ENCODE measurements at places on chromosomes 16 and 17.

DNA sequence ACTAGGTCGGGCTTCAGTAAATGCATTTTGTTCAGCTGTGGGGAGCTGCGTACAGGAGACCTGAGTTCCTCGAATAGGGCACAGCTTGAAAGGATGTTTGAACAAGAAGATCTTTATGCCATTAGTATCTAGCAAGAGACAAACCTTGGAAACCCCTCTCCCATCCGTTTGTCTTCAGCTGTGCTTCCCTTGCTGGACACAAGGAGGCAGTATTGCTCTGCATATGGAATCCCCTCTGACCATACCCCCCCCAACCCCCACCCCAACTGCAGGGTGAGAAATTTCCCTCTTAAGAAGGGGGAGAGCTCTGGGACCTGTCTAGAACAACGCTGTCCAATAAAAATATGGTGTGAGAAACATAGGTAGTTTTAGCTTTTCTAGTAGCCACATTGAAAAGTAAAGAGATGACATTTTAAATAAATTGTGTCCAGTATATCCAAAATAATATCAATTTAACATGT is 1.6 kb downstream of the MRM1 start:
- DNase-seq: peak; percentile 82

- DNase-seq: no peak
These were observed 14.4 kb downstream of the MYBBP1A start for GRCh38 chr17:4540687-4541327.

- DNase-seq: no peak
These were observed at the start of gene PDIA2 for GRCh38 chr16:283033-283805. TSS of gene PDIA2 (plus strand) at chr16:283164. CDS start at chr16:283170, 6 bp downstream.

- DNase-seq: no peak
These were observed 54.7 kb upstream of the PVALEF start for GRCh38 chr17:81110488-81111040.

GRCh38 chr16:30927789-30928378 is 4.5 kb downstream of the FBXL19 start:
- peak; percentile 57 for DNase-seq

DNA sequence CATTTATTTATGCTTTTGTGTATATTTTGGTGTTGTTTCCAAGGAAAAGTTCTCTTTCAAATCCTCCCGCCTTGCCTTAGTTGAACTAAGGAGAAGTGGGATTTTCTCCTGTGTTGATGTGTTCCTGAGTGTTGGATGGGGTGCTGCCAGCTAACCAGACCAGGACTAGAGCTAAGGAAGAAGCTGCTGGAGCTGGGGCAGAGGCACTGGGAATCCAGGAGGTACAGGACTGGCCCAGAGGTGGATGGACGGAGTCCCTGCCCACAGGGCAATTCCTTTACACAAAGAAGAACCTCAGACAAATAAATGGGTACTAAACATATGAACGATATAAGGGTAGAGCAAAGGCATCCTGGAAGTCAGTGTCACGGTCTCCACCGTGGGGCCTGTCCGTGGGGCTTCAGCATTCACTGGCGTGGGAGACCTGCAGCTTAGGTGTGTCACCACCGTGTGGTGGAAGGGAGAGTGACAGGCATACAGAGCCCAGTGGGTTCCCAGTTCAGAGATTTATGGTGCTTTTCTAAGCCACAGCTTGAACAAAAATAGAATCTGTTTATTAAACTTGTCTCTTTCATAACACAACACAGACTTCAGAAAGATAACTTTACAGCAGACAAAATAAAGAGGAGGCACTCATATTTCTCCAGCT is 270.7 kb downstream of the NTN1 start:
- peak; percentile 70 for DNase-seq

DNA sequence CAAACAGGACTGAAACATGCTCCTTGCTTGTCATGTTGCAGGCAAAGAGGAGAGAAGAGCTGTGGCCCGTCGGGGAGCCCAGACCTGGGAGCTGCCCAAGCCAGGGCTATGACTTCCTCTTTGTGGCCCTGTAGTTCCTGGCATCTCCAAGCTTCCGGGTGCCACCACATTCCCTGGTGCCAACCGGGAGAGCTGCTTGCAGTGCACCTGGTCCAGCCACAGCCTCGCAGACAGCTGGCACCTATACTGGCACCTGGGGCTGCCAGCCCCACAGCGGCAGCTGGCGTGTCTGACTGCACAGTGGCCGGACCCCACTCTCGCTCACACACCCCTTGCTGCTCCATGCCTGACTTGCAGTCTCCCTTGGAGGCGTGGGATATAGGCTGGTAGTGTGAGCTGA is 37.1 kb upstream of the FOXJ1 start:
- DNase-seq: no peak

DNA sequence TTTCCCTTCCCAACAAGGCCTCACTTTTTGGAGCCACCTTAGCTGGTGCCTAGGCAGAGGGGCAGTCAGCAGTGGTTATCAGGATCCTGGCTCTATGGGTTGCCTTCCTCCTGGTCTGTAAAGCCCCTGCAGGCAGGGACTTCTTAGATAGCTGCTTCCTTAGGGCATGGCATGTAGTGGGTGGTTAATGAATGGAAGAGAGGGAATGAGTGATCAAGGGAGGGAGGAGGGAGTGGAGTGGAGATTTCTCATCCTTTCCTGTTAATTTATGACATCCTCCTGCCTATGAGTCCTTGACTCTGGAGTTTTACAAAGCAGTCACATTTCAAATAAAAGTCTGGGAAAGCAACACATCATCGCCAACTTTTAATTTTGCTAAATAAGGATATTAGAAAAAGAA is 40.7 kb downstream of the SNX20 start:
- no peak for DNase-seq

DNA sequence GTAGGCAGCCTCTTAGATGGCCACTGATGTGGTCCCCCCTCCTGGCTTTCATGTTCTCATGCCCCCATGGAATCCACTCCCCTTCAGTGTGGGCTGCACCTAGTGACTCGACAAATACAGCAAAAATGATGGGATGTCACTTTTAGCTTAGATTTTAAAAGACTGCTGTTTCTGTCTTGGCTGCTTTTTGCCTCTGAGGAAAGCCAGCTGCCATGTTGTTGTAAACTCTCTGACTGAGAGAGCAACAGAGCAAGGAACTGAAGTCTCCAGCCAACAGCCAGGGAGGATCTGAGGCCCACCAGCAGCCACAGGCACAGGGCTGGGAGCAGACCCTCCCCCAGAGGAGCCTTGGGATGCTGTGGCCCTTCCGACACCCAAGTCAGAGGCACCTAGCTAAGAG is 60.6 kb upstream of the MARCHF10 start:
- DNase-seq: no peak

- no peak for DNase-seq
These were observed 254.7 kb upstream of the CDH11 start for GRCh38 chr16:65376601-65377000.

DNA sequence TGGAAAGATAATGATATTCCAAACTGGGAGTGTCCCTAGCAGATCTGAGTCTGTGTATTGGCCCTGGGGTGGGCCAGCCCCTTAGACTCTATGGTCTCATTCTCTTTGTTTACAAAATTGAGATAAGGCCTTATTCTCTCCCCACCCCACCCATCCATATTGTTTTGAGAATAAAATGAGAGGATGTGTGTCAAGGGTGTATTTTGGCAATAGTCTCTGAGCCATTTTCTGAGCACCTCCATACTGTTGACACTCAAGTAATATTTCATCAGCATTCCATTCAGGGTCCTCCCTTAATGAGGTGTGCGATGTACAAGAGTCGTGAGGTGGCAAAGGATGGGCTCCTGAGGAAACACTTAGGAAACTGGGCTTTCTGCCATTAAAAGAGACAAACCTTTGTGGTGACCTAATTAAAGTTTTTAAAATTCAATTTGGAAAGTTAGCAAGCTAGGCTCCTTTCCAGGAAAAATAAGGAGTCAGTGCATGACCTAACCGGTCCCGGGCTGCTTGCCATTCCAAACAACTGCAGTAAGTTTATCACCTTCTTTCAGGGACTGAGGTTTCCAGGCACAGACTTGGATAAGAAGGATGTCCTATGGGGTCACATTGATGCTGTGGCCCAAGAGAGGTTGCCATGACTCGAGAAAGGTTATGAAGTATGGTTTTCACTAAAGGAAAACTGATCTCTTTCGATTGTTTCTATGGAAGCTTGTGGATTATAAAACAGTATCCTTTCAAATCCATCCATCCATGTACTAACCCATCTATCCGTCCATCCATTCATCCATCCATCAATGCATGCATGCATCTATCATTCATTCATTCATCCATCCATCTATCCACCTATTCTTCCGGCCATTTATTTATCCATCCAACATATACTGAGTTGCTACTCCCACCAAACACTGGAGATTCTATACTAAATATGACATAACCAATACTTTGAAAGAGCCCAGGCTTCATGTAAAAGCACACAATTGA is 443.3 kb downstream of the UTP18 start:
- DNase-seq: no peak

DNA sequence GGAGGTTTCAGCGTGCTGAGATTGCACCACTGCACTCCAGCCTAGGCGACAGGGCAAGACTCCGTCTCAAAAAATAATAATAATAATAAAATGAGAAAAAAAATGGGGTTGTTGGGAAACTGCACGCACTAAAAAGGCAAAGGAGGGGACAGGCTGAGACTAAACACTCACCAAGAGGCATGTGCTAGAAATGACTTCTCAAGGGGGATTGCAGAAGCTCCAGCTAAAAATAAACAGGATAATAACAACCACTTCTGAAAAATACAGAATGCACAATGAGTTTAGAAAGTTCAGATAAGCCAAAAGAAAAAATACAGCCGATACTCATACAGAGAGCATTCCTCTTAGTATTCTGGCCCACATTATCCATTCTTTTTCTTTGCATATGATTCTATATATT is 15.1 kb upstream of the TIMP2 start:
- no peak for DNase-seq

DNA sequence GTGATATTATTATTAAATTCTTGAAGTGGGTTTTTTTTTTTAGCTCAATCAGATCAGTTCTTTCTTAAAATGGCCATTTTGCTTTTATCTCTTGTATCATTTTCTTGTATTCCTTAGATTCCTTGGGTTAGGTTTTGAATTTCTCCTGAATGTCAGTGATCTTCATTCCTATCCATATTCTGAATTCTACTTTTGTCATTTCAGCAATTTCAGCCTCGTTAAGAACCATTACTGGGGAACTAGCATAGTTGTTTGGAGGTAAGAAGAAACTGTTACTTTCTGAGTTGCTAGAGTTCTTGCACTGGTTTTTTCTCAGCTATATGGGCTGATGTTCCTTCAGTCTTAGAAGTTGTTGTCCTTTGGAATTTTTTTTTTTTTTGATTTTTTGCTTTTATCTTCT is 293.1 kb downstream of the MAP2K4 start:
- no peak for DNase-seq

DNA sequence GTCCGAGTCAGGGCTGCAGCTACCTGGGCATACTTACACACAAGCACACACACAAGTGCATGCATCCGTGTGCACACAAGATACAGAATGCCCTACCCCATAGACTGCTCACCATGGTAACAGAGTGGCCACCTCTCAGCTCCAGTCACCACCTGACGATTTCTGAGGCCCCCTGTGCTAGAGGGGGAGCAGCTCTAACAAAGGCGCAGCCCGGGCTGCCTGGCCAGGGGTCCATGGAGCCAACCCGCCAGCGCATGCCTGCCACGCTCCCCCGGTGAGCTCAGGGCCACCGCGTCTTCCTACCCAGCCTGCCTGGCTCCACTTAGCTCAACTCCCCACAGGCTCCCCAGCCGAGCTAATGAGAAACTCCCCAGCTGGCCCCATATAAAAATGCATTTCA is 75.5 kb downstream of the ZNF423 start:
- DNase-seq: no peak

DNA sequence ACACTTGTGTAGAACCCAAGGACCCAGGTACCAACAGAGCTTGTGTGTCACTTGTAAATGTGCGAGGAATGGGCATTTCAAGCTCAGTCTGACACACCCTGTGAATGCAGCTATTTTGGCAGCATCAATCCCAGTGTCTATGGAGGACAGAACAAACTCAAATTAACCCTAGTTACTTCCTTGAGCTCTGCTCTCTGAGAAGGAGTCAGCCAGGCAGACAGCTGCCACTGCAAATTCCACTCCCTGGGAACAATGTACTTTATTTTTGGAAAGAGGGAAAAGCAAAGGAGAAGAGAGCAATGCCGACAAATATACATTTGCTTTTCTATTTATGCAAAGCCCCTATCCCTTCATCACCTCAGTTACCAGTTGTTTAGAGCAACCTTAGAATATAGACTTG is 48.4 kb upstream of the NOG start:
- DNase-seq: no peak

- DNase-seq: no peak
These were observed 22.5 kb downstream of the HSBP1 start for GRCh38 chr16:83830091-83830768.

- no peak for DNase-seq
These were observed 26.7 kb upstream of the MED13 start for GRCh38 chr17:62091804-62092203.

GRCh38 chr17:28039251-28039650 is 3.2 kb upstream of the NLK start:
- no peak for DNase-seq

- no peak for DNase-seq
These were observed 3.3 kb upstream of the TNFRSF13B start for GRCh38 chr17:16975277-16975651.

GRCh38 chr16:55566432-55567175 is at the start of gene CAPNS2:
TSS of gene CAPNS2 (plus strand) at chr16:55566684. CDS start at chr16:55566757, 73 bp downstream.
- no peak for DNase-seq

DNA sequence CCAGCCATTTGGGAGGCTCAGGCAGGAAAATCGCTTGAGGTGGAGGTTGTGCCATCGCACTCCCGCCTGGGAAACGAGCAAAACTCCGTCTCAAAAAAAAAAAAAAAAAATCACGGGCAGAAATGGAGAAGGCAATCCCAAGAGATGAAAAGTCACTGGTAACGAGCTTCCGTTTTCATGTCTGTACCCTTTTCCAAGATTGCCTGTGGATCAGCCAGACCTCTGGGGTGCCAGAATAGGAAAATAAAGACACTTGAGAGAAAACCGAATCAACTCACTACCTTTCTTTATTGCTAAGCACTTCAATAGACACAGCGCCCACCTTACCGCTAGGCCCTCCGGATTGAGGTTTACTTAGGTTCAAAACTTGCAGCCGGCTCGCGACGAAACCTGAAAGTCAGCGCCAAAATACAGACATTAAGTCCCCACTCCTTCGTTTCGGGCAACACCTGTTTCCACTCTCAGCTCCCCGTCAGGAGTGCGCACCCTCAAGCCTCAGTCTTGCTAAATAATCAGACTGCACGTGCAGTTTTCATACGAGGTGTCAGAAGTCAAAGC is 970 bp upstream of the TRAF7 start:
- DNase-seq: no peak

- DNase-seq: no peak
These were observed 13.1 kb upstream of the CDC42EP4 start for GRCh38 chr17:73324711-73325526.
